Stimulated activated CD4-positive, alpha-beta T cell treated with anti-CD3 and anti-CD28 coated beads, TNF-alpha, amount 100 ng/mL, for 1 hour (primary cell): ENCODE measurements at places on chromosomes 5 and 9.
A peak's percentile ranks its signal among the peaks of the same experiment; 100 is the strongest.

GRCh38 chr5:165163861-165164260, 1658.4 kb downstream of the MAT2B start:
- no peak for DNase-seq

DNA sequence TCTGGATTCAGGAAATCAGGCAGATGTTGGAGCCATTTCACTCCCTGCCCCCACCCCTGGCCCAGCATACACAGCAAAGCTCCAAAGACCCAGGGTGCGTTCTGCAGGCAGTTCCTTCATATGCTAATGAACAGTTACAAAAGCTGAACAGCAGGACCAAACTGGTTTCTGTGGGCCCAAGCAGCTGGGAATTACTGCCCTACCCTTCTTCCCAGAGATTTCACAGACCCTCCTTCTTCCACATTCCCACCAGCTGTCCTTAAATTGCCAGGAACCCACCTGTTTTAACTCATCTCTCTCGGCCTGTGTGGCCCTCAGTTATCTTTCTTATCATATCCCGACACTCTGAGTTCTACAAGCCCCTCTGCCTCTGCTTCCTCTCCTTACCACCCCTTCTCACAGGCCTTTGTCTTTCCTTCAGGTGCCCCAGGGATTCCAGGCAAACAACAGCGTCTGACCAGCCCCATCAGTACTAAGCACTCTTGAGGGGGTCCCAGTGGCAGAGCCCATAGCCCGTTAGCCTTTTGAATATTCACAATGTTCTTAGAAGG, 10.6 kb upstream of the F2RL1 start:
- no peak for DNase-seq

DNA sequence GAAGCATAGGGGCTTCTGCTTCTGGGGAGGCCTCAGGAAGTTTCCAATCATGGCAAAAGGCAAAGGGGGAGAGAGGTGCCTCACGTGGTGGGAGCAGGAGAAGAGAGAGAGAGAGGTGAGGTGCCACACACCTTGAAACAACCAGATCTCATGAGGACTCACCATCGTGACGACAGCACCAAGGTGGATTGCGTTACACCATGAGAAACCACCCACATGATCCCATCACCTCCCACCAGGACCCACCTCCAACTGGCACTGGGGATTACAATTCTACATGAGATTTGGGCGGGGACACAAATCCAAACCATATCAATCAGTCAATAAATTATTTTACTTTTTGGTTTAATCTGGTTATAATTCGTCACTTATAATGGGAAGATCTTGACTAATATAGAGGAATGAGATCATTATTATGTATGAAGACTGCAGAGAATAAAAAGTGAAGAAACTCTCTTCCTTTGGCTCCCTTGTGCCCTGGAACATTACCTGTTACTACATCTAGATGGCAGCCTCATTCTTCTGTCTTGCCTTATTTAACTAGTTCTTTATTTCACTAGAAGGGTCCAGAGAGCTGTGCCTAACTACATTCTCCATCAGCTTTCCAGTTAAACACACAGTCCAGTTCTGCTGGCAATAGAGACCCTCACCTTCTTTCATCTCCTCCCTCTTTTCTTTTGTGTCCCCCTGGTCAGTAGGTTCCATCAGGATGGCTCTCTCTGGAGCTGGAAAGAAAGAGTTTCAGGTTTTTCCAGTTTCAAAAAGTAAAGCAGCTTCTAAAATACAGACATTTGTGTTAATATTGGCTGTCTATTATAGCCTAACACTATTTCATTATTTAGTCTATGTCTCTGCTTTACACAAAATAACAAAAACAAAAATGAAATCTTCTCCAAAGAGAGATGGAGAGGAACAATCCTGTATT, 21.7 kb upstream of the SPINK7 start:
- DNase-seq, result no peak

DNA sequence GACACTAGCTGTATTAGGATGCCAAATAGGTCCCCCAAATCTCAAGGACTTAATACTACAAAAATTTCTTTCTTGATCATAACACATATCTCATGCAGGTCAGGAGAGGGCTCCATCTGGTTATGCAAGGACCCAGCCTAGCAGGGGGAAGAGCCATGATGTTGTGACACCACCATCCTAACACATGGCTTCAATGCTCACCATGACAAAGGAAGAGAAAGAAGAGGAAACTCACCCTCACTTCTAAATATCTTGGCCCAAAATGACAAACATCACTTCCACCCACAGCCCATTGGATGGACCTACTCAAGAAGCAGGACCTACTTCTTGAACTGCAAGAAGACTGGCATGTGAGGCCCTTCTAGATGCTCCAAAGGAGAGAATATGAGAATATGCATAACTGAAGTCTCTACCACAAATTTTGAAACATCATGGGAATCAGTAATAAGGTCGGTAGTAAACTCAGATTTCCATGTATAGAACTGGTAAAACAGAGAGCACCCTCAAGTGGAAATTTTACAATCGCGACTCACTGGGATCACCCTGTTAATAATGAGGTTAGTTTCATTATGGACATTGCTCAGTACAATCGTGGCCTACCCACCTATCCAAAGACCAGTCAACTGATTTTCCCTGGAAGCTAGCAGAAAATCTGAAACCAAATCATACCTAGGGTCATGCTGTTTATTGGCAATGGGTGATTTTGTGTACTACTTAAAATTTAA, 308.2 kb downstream of the ACTL7B start:
- DNase-seq, result no peak

DNA sequence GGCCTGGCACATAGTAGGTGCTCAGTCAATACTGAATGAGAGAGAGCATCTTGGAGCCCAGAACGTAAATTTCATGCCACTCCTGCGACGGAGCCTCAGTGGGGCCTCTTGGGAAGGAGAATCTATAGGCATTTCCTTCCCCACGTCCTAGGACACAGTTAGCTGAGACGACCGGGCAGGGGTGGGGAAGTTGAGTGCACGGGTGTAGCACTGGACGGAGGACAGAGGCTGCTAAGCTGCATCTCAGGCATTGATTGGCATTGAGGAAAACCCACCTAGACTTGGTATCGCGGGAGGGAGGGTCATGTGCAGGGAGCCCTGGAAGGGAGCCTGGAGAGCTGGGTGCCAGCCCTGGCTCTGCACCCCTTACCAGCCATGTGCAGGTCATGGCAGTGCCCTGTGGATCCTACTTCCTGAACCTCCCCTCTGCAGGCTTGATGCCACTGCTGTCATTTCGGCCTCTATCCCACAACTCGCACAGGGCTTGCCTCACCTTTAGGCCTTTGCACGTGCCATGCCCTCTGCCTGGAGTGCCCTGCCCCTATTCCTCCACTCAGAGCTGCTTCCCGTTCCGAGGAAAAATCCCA, 25.6 kb downstream of the NEK6 start:
- DNase-seq, result no peak

GRCh38 chr9:111094958-111095357, 56.7 kb upstream of the LPAR1 start:
- DNase-seq, result no peak

- DNase-seq, result no peak
Observed at GRCh38 chr9:133536080-133536479, 1.6 kb downstream of the ADAMTSL2 start.

- no peak for DNase-seq
Observed at GRCh38 chr5:143152445-143152844, 251.0 kb downstream of the NR3C1 start.

DNA sequence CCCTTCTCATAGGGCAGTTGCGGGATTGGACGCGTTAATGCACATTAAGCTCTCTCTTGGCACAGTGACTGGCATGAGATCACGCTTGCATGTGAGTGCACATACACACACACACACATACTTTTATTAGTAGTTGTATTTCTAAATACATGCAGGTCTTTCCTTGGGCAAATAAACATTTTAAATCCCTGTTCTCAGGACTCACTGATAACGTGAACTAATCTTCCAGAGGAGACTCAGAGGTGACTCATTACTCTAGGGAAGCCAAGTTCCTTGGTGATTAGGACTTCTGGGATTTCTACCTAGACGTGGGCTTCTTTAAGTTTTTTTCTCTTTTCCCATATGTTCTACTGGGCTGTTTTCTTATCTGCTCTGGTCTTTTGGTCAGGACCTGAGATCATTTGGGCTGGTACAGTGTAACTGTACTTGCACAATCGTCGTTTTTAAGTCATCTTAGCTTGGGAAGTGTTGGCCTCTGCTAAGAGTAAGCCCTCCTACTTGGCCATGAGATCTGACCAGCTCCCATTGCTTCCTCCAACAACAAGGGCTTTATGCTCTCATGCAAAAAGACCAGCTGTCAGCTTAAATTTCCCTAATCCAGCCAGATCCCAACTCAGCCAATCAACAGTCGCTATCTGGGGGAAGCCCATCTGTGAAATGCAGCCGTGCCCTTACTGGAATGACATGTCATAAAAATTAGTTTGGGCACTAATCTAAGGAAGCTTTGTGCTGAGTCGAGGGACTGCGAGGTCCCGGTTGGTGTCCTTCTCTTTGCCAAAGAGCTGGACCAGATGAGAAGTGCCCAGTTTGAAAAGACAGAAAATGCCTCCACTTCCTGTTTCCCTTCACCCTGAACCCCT, 176.4 kb upstream of the ANKRD55 start:
- DNase-seq, result no peak

- peak; percentile 1 for DNase-seq
Observed at GRCh38 chr5:109656829-109657228, 32.9 kb upstream of the MAN2A1 start.

DNA sequence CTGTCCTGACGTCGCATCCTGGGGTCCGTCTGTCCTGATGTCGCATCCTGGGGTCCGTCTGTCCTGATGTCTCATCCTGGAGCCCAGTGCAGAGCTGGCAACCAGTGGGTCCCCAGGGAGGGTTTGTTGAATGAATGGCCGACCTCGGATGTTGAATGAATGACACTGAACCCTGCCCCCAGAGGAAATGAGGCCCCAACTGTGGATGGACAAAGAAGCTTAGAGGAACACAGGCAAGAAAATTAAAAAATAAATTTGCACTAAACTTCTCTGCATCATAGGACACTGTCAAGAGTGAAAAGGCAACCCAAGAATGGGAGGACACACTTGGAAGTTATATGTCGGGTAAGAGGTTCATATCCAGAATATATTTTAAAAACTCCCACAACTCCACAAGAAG, 47.7 kb upstream of the NOTCH1 start:
- DNase-seq, result no peak

GRCh38 chr5:126066836-126067235, 356.4 kb upstream of the GRAMD2B start:
- no peak for DNase-seq

- DNase-seq, result no peak
Observed at GRCh38 chr9:36389590-36389989, 10.5 kb downstream of the RNF38 start.

GRCh38 chr9:108865037-108865436, 3.0 kb downstream of the ACTL7A start:
- no peak for DNase-seq

DNA sequence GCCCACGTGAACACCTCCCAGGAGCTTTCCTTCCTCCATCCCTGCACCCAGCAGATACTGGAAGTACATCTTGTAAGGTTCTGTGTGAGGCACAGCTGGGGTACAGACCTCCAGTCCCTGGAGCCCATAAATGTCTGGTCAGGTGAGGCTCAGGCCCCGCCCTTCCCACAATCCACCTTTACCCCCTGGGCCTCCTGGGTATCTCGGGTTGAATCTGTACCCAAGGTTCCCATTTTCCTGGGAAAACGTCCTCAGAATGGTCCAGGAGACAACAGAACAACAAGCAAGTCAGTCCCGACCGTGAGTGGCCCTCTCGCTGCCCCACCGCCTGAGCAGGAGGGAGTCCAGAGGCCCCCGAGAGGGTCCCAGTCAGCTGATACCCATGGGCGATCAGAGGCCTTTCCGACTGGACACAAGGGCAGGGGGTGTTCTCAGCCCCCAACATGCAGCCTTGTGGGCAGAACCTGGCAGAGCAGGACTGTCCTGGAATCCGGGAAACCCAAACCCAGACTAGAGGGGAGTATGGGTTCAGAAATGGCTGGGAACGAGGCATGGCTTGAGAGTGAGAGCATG, 4.3 kb downstream of the SPATA31E1 start:
- no peak for DNase-seq

- no peak for DNase-seq
Observed at GRCh38 chr5:149062371-149063016, 368 bp downstream of the SH3TC2 start.

GRCh38 chr9:9992936-9993335, 619.9 kb downstream of the PTPRD start:
- no peak for DNase-seq

DNA sequence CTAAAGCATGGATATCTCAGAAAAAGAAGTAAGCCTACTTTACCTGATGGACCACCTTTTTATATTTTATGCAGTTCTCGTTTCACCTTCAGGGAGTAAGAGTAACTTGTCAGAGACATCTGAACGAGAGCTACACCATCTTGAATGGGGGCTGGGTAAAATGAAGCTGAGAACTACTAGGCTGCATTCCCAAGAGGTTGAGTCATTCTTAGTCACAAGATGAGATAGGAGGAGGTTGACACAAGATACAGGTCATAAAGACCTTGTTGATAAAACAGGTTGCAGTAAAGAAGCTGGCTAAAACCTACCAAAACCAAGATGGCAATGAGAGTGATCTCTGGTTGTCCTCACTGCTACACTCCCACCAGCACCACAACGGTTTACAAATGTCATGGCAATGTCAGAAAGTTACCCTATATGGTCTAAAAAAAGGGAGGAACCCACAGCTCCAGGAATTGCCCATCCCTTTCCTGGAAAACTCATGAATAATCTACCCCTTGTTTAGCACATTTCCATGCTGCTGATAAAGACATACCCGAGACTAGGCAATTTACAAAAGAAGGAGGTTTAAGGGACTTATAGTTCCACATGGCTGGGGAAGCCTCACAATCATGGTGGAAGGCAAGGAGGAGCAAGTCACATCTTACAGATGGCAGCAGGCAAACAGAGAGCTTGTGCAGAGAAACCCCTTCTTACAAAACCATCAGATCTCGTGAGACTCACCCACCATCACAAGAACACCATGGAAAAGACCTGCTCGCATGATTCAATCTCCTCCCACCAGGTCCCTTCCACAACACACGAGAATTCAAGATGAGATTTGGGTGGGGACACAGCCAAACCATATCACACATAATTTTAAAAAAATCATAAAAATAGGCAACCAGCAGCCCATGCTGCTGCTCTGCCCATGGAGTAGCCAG, 62.5 kb downstream of the GIN1 start:
- no peak for DNase-seq

- no peak for DNase-seq
Observed at GRCh38 chr9:100112677-100113336, 13.8 kb downstream of the INVS start.

- no peak for DNase-seq
Observed at GRCh38 chr5:107544967-107545366, 125.8 kb downstream of the EFNA5 start.

DNA sequence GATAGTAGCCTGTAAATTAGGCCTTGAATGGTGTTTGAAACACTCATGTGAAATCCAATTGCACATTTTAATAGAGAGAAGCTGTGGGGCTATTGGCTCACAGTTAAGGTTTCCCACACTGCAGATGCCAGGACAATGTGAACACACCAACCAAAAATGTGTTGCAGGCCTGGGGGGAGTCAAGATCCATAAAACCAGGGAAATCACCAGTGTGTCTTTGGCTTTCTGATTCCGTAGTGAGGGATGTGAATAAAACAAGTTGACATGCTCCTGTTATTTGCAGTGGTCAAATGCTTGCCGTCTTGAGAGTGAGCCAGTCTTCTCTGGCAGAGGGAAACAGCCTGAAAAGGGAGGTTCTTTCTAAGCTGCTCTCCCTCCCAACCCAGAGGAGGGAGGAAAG, 79.0 kb downstream of the ZNF462 start:
- no peak for DNase-seq
